ENCODE measurements at places on chromosomes 11 and 22.

- no peak for DNase-seq
These were observed 34.6 kb downstream of the SLC6A5 start for GRCh38 chr11:20634044-20634443.

DNA sequence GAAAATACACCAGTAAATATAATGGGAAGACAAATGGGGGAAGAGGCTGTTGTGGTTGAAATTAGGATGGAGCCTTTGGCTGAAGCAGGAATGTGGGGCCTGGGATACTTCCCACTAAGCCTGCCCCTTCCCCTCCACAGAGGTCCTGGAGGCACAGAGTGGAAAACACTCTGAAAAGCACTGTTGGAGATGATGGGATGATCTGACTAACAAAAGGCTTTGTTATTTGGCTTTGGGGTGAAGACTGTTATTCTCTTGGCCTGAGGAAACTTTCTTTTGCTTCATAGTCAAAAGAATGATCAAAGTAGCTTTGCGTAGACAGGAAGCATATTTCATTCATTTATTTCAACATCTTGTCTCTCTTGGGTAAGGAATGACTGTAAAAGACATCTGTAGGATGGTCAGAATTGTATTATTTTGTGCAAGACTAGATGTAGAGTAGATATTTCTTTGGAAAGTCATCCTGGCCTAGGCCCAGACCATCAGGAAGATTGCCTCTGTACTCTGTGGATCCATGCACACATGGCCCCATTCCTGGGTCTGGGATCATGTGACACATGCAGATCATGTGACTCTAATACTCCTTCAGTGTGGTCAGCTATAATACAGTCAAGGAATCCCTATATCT lies 111.4 kb downstream of the SPON1 start:
- DNase-seq = no peak

DNA sequence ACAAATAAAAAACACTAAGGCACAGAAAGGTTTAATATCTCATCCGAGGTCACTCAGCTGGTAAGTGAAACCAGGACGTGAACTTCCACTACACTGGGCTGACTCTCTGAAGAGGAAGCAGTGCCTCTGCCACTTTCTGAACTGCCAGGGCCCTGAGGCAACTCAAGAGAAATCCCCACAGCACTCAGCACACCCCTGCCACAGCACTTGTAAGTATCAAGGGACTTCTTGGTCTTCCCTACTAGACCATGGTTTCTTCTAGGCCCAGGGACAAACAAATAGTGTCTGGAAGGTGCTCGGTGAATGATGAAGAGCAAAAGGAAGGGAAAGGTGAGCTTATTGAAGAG lies 49.7 kb downstream of the RPL27A start:
- peak; percentile 28 for DNase-seq

GRCh38 chr11:37671321-37671720 lies 1073.3 kb upstream of the RAG2 start:
- DNase-seq = no peak

- DNase-seq = no peak
These were observed 110.8 kb upstream of the SPON1 start for GRCh38 chr11:13851691-13852090.

DNA sequence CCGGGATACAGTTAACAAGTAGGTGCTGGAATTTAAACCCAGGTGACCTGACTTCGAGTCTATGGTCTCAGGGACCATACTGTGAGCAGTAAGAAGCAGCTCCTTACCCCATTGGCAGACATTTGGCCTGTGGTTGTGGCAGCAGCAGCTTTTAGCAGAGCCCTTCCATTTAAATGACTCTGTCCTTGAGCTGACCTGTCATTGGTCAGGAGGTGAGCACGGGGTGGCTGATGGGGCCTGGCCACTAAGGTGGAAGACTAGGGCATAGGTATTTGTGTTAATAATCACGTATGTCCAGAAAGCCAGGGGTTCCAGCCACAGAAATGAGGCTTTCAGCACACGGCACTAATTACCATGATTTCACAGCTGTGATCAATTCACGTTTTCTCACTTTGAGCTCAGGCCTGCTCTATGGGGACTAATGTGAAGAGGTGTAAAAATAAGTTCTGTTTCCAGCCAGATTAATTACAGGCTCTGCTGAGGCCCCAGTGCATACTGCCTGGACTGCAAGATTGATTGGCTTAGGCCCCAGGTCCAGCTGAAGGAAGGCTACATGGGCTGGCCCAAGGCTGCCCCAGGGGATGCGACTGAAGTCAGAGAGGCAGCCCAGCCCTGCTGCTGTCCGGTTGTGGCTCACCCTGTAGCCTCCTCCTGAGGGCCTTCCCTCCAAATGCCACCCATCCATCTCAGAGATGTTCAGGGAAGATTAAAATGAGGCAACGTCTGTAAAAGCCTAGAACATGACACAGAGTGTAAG lies 76.0 kb downstream of the FDX1 start:
- DNase-seq = no peak

- DNase-seq = peak; percentile 79
These were observed 72.2 kb downstream of the CWF19L2 start for GRCh38 chr11:107385361-107385981.

- DNase-seq = no peak
These were observed 74.7 kb upstream of the WNT7B start for GRCh38 chr22:46051646-46052045.

GRCh38 chr11:71102251-71102995 lies 150.0 kb downstream of the SHANK2 start:
- DNase-seq = no peak

DNA sequence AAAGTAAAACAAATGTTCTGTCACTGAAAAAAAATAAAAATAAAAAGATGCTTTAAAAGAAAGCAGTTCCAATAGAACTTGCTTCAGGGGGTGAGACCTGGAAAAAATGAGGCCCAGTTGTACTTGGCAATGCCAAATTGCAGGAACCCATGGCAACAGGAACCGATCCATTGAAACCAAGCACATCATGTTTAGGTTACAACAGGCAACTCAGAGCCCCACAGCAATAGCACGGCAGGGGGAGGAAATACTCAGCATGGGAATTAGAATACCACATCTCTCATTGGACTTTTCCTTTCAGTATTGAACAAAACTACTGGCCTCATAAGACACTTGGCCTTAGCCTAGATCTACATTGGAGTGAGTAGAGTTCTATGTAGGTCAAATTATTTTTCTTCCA lies 84.3 kb downstream of the MSANTD4 start:
- DNase-seq = peak; percentile 79

- peak; percentile 40 for DNase-seq
These were observed 1.8 kb upstream of the AMPD3 start for GRCh38 chr11:10453261-10453660.

GRCh38 chr11:45073685-45074141 lies 72.7 kb upstream of the PRDM11 start:
- no peak for DNase-seq

- DNase-seq = no peak
These were observed 3.7 kb downstream of the RAC2 start for GRCh38 chr22:37240240-37240940.

DNA sequence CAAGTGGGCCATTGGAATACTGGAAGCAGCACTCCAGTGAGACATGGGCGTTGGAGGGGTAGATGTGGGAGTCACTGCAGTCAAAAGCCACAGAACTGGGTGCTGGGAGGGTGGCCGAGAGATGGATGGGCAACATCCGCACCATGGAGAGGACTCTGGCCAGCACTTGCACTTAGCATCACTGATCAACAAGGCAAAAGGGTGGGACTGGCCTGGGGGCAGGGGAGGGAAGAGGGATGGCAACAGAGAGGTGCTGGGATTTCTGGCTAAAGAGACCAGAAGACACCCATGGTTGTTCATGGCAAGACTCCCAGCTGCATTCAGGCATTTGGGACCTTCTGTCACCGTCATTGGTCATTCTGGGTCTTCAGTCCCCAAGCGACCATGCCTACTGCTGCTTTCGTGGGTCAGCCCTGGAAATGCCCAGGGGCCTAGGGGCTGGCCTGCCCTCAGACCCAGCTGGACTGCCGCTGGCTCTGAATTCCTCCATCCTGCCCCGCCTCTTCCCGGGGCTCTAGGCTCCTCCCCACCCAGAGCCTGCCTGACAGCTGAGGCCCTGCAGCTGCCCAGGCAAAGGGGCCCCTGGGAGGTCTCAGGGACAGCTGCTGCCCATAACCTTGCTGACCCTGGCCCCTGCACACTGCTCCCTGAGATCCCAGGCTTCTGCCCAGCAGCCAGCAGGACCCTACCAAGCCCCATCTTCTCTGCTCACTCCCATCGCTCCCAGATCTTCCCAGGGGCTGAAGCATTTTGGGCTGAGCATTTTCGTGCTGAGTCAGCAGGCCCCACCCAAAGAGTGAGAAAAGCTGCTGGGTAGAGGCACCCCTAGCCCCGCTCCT lies 13.0 kb upstream of the CDC42EP2 start:
- DNase-seq = no peak

DNA sequence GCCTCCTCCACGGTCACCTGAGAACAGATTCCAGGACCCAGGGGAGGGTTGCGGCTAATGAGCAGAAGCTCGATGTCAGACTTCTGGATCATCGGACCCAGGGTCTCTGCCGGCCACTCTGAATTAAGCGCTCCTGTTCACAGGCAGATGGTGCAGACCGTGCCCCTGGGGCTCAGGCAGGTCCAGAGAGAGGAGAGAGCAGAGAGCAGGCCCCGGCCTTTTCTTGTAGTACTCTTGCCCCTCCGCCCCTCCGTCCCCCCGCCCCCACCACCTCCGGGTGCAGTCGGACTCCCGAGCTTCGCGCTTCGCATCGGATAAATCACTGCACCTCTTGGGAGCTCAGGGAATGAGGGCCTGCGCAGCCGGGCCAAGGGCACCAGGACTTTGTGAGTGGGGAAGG lies 50.3 kb downstream of the RPS6KA4 start:
- DNase-seq = no peak

DNA sequence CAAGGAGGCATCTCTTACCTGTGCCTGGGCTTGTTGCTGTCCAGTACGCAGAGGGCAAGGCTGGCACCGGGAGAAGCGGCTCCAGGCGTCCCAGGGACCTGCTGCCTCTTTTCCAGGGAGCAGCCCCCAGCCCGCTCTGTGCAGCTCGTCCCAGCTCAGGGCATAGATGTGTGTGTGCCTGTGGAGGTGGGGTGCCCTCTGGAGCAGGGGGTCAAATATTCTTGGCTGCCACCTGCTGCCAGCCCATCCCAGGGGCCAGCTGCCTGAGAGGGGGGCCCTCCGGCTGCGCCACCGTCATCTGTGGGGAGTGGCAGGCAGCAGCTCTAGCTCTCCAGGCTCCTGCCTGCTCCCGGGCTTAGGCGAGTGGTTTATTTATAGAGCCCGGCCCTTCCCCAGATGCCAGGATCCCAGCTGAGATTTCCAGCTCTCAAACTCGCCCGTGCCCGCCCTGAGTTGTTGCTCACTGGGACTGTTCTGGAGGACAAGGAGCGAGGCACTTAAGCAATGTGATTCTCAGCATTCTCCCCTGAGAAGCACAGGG lies 87.5 kb downstream of the RTL6 start:
- no peak for DNase-seq

DNA sequence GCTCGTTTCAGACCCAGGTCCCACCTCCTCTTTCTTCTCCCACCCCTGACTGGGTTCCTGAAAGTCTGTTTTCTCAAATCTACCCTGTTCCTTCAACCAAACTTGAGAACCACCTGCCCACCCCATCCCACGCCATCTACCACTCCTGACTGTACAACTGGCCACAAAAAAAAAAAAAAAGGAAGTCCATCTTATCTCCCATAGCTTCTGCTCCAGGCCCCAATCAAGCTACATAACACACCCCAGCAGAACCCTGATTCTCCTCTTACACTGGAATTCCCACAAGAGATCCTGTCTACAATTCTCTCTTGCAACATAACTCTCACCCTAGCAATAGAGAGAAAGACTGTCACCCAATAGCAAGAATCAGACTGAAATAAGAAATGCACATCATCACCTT lies 39.2 kb upstream of the CHST1 start:
- no peak for DNase-seq

DNA sequence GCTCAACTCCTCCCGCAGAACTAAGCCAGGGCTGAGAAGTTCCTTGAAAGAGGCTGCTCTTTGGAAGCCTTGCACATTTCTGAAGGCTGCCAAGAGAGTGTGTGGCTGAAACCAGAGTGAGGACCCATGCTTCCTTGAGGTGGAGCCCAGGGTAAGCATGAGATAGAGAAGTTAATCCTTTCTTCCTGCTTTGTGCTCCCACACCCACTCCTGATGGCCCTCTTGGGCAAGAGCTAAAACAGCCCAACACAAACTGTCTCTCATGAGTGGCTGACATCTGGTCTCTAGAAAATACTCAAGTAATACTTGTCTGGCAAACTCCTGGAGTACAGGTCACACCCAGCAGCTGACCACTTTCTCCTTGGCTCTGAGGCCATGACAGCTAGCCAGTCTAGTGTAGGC lies 523.7 kb downstream of the INSC start:
- no peak for DNase-seq

DNA sequence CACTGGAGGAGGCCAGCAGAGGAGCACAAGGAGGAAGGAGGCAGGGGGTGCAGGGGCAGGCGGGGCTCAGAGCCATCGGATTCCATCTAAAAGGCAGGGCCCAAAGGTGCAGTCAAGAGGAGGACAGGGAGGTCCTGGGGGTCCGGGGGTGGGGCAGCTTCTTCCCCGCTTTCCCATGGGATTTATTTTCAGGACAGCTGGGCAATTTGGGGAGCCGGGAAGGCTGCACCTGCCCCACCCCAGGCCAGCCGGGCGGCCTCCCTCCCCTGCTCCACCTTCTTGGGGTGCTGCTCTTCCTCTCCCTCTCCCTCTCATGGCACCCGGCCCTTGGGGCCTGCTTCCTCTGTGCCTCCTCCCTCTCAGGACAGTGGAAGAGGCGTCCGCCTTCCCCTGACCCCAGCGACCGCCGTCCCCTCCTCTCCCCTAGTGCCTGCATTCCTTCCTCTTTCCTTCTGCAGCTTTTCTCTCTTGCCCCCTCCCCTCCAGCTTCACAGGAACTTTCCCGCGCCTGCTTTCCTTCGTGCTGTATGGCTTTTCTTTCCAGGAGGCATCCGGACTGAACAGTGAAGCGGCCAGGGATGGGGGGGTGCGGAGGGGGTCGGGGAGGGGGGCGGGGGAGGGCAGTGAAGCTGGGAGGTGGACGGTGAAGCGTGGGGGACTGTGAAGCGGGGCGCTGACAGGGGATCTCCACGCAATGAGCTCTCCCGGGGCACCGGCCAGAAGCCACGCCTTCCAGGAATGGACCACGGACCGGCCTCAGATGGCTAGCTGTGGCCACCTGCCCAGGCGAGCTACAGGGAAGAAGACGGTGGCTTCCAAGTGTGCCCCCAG lies 26.9 kb downstream of the APOBEC3H start:
- DNase-seq = no peak

- peak; percentile 68 for DNase-seq
These were observed 7.4 kb downstream of the SMPD1 start for GRCh38 chr11:6397636-6398035.

GRCh38 chr11:129503646-129504045 lies 128.0 kb downstream of the BARX2 start:
- DNase-seq = no peak

GRCh38 chr22:26800858-26801257 lies 143.5 kb downstream of the MIAT start:
- peak; percentile 24 for DNase-seq

- no peak for DNase-seq
These were observed 7.5 kb downstream of the CAPN1 start for GRCh38 chr11:65189191-65189590.

DNA sequence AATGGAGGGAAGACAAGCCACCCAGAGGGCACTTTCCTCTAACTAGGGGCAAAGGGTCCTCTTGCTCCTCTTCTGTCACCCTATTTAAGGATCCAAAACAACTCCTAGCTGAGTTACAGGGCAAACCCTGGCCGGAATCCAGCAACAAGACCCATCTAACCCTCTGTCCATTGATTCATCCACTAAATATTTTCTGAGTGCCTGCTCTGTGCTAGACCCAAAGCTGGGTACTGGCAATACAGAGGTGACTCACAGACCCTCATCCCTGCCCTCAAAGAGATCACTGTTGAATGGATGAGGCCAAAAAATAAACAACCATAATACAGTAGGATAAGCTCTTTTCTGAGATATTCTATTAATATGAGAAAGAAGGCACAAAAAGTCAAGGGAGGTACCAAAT lies 4.3 kb upstream of the GALNT18 start:
- peak; percentile 28 for DNase-seq

All from M059J (cell line).